ENCODE measurements at places on chromosomes 16 and 17.

- DNase-seq, result no peak
Observed at GRCh38 chr17:52157603-52158449, 688 bp downstream of the CA10 start.

GRCh38 chr17:76038050-76038449 lies 10.9 kb upstream of the EVPL start:
- DNase-seq, result no peak

- DNase-seq, result no peak
Observed at GRCh38 chr17:81445642-81446503, 50.6 kb downstream of the BAHCC1 start.

- DNase-seq, result no peak
Observed at GRCh38 chr16:14121142-14121541, 50.0 kb downstream of the MRTFB start.

Data from AG08395 (cell line).